ENCODE measurements at places on chromosomes 7 and 10.

DNA sequence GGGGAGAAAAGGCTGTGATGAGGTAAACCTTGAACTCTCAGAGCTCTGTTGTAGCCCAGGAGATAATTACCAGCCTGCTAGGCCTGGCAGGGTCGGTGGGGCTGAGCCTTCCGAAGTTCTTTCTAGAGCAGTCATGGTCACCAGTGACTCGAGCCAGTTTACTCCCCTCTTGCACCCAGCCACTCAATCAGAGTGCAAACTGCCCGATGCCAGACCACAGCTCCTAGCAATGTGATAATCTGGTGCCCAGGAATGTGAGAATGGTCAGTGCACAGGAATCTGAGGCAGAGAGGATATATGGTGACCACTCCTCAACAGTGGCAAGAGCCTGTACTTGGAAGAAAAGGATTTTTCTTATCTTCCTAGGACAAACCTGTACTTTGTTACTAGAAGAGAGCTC lies 46.4 kb upstream of the KMT2E start:
- no peak for DNase-seq

DNA sequence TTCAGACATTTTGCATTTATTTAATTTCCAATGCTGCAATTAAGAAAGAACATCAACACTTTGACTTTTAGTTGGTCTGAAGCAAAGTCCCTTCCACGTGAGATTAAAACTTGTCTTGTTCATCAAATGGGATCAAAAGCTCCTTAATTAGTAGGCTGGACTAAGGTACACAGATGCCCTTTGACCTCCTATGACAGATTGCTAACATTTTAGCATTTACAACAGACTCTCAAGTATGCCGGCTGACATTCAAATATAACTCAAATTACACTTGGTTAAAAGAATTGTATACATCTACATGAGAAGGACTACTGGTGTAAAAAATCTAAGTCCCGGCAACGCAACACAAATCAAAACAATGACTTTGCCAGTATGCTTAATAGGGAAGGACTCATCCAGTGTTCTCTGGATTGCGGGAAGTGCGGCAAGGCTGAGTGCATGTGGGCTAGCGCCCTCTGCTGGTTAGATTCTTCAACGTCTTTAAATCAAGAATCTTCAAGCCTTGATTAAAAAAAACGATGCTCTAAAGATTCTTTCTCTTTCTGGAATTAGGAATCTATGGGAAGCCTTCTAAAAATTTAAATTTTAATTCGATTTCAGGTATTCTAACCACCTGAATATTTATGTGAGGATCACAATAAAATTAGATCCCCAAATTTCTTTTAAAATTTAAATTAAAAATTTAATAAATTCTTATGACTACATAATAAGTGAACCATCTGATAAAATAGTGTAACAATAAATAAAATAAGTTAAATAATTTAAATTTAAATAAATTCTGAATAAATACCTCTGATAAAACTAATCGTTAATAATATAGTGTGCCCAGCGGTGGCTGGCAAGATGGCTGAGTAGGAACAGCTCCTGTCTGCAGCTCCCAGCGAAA lies 444.7 kb downstream of the DGKB start:
- peak; percentile 34 for DNase-seq

DNA sequence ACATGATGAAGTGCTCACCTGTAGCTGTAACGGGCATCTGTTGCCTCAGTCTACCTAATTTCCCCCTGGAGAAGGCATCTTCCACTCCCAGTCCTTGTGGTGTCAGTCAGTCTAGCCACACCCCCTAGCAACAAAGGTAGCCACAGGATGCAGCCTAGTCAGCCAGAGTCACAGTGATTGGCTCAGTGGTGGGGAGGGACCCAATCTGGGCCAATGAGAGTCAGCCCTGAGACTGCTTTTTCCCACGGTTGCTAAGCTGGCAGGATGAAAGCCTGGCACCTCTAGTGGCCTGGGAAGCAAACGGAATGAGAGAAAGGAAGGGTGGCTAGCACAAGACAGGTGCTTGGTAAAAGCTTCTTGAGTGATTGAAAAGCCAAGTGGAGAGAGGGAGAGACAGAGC lies 118.6 kb downstream of the SH3PXD2A start:
- DNase-seq, result no peak

GRCh38 chr10:13528875-13529713 lies at the start of gene BEND7:
TSS of gene BEND7 (minus strand) at chr10:13529014. CDS start at chr10:13528533, 481 bp downstream.
- DNase-seq, result no peak

GRCh38 chr7:105227391-105227790 lies 161.3 kb downstream of the SRPK2 start:
- no peak for DNase-seq

- DNase-seq, result no peak
Observed at GRCh38 chr7:158112571-158113320, 474.9 kb downstream of the PTPRN2 start.

- no peak for DNase-seq
Observed at GRCh38 chr7:116630357-116630756, 41.6 kb upstream of the MET start.

DNA sequence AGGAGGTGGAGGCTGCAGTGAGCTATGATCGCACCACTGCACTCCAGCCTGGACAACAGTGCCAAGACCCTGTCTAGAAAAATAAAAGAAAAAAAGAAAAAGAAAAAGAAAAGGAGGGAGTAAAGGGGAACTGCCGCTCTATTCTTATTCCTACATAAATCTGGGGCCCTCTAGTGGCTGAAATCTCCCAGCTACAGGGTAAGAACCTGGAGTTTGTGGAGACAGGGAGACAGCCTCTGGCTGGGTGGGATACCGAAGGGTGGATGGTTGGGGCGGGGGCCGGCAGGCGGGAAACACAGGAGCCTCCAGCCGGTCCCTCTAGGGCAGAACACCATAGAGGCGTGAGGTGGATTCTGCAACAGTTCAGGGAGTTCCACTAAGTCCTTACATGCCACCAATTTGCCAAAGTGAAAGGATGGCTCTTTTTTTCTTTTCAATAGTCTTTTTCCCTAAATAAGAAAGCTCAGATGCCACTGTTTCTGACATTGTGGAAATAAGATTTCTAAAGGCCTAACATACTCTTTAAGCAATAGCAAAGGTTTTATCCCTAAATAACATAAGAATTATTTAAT lies 117.3 kb downstream of the SVIL start:
- DNase-seq, result no peak

- no peak for DNase-seq
Observed at GRCh38 chr7:13115157-13115772, 427.8 kb downstream of the ARL4A start.

DNA sequence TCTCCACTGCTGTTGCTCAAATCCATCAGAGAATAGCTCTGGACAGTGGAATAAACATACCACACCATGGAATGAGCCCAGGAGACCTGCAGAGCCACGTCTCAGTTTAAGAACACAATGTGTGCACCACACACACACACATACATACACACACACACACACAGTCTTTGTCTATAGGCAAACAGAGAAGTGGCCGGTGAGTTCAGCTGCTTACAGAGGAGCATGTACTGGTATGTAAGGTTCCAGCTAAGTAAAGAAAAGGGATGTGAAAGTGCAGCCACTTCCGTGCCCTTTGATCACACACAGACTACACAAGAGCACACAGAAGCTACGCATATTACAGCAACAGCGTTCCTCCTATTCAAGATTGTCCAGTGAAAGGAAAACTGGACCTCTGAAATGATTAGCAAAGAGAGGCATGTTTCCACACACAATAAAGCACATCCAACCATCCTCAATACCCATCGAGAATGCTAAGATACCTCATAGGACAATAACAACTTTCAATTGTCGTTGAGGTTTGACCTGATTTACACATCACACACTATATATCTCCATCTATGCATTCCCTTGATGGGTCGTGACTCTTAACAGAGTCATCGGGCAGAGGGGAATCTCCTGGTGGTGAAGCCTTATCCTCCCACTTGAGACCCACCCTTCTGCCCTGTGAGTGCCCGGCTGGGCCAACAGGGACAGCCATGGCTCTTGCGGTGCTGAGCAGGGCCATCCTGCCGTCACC lies 23.6 kb downstream of the SLC35B4 start:
- DNase-seq, result peak; percentile 17

GRCh38 chr7:118013252-118014010 lies 140.2 kb upstream of the CTTNBP2 start:
- no peak for DNase-seq

DNA sequence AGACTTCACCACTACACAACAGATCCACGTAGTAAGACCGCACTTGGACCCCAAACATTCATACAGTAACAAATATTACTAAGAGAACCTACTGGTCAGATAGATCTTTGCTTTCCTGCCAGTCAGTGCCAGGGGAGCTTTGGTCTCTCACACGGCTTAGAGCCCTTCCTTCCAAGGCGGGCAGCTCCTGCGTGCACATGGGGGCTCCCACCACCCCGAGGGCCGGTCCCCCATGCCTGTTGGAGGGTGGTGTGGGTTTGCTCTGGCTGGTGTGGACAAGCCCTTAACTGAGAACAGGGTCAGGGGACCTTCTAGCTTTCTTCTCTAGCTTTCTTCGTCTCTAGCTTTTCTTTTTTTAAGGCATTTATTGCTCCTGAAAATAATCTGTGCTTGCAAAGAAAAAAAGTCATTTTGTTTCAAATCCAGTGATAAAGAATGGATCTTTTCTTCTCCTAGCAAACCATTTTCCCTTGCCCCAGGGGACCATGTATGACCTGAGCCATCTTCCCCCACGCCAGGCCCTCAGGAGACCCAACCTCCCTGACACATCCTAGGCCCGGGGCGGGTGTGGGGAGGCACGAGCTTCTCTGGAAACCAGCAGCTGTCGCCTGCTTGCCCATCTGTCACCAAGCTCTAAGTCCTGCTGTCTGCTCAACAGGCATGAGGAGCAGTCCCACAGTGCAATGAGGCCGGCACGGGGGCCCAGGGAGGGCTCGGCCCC lies 591.1 kb downstream of the PTPRN2 start:
- no peak for DNase-seq

DNA sequence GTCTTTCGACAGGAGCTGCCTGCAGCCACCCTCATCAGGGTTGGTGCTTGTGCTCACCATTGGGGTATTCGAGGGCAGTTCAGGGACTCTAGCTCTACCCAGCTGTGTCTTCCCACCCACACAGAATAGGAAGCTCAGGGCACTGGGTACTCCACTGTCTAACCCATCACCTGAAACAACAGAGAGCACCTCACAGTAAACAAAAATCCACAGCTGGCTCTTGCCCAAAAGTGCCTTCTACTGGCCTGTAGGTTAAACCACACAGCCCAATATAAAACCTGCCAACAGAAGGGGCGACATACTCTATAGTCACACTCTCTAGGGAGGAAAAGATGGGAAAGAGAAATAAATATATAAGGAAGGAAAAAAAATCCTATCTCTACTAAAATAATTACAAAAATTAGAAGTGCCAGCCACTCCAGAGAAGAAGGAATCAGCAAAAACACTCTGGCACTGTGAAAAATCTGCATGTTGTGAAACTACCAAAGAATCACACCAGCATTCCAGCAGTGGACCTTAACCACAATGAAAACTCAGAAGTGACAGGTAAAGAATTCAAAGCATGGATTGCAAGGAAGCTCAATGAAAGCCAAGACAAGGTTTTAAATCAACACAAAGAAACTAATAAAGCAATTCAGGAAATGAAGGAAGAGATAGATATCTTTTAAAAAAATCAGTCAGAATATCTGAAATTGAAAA lies 110.0 kb downstream of the HGF start:
- no peak for DNase-seq

DNA sequence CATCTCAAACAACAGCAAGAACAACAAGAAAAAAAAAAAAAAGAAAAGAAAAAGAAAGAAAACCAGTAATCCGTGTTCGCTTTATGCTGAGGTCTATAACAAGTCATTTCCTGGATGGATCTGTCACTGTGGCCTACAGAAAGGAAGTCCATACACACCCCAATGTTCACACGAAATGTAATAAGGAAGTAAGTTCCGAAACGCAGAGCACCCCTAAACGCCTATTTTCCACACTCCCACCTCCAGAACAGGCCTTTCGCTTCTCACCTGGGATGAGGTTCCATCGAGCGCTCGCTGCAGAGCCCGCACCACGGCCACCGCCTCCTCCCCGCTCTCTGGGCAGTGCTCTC lies 735 bp downstream of the ZNF394 start:
- no peak for DNase-seq

GRCh38 chr10:102291221-102291905 lies 46.0 kb downstream of the GBF1 start:
- no peak for DNase-seq

- no peak for DNase-seq
Observed at GRCh38 chr7:22005151-22005550, 59.5 kb upstream of the CDCA7L start.

- no peak for DNase-seq
Observed at GRCh38 chr10:6108631-6109443, 20.0 kb downstream of the RBM17 start.

DNA sequence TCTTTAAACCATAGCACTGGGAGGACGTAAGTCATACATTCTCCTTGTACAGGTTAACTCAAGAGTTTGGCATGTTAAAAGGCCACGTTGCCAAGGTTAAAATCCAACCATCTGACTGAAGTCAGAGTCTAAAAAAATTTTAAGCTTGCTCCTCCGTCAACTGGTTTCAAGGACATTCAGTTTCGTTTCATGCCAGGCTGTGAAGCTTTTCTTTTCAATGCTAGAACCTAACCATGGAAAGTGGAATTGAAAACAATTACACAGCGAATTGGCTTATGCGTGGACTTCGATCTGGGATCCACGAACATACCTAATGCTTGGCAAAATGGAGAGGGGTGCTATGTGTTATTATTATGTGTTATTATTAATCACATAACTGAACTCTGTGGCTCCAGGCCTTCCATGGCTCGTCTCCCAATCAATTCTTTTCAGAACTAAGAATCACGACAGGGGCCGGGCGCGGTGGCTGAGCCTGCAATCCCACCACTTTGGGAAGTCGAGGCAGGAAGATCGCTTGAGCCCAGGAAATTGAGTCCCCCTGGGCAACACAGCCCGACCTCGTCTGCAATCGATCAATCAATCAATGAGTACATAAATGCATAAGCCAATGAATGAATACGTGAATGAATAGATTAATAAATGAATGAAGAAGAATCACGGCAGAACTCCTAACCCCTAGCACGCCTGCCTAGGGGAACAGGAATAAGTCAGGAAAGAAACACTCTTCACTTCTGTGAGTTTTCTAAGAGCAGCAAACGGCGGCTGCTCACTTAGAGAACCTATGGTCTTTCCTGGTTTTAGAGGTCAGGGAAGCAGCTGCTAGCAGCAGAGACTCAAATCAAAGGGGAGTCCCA lies 733 bp upstream of the ARL5B start:
- DNase-seq, result no peak

DNA sequence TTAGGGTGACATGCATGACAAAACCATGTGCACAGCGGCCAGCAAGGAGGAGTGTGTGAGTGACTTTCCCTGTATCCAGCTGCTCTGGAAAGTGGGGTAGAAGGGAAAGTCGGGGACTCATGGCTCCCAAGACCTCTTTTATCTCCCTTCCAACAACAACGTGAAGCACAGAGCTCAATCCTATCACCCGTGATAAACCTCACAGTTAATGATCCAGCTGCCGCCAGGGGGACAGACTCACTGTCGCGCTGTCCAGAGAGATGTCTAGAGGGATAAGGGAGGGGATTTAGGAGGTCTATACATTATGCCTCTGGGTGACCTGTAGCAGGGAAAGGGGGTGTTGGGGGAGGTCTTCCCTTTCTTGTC lies 84.0 kb upstream of the SMNDC1 start:
- DNase-seq, result no peak

Data from tibial nerve (tissue), 4 donors.